ENCODE measurements at places on chromosomes 13 and 19.

GRCh38 chr19:55426042-55426441, 17.1 kb downstream of the SHISA7 start:
- DNase-seq = no peak

DNA sequence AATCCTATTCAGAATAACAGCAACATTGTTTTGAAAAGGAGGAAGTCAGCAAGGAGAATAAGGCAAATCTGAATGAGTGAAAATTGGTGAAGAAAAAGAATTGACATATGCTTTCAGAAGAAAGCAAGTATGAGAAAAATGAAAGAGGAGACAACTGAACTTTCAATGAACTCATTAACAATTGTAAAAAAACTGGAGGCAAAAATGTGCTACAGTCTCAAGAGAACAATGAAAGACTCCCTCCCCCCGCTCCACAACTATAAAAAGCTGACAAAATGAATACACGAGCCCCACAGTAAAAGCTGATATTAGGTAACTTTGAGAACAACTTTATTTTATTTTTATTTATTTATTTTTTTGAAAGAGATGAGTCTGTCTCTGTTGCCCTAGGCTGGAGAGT, 373.1 kb downstream of the DIAPH3 start:
- DNase-seq = no peak

- no peak for DNase-seq
These were observed 12.3 kb downstream of the IGFL2 start for GRCh38 chr19:46160233-46160775.

DNA sequence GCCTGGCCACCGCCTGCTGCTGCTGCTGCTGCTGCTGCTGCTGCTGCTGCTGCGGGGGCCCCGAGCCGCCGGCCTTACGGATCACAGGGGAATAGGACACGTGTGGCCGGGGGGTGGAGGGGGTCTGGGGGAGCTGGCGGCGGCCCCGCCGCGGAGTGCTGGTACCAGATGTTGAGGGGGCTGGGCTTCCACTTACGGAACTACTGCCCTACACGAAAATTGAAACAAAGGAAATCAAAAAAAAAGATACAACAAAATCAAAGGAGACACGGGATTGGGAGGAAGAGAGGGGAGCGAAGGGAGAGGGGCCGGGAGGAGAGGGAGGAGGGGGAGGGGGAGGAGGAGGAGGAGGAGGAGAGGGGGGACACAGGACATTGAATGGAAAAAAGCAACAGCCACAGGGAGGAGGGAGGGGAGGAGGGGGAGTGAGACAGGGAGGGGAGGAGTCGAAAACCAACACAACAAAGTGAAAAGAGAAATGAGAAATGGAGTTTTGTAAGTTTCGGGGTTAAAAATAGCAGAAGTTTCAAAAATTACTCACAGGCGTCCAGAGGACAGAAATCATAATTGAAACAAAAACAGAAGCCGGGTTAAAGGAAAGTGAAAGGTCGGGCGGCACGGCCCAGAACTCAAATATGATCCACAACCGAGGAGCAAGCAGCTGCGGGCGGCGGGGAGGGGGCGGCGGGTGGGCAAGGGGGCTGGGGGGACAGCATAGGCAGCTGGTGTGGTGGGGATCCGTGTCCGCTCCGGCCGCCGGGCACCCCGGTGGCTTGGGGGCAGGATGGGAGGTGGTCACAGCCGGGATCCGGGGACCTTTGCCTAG, 57.8 kb downstream of the IER2 start:
- peak; percentile 47 for DNase-seq

GRCh38 chr19:54364775-54365257, at the start of gene LAIR1:
Gene LAIR1 (minus strand): TSS chr19:54364931. CDS start chr19:54364804, 127 bp downstream.
- DNase-seq = peak; percentile 20

- no peak for DNase-seq
These were observed 102.1 kb downstream of the ATP8A2 start for GRCh38 chr13:25473864-25474263.

GRCh38 chr13:32299893-32300292, 15.3 kb downstream of the ZAR1L start:
- no peak for DNase-seq

DNA sequence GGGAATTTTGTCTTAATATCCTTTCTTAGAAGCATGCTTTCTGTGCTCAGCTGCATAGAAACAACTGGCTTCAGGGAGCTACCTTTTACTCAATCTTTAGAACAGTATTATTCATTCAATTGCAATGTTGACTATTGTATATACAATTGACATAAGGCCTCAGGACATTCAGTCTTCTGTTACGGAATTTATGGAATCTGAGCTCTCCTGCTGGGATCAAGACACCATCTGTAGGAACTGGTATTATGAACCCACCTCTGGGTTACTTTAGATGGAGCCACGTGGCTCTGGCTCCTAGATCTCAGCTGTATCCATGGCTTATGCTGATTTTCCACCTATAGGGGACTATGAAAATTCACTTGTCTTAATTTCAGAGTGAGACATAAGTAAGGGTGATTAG, 716.2 kb upstream of the GPC6 start:
- no peak for DNase-seq

DNA sequence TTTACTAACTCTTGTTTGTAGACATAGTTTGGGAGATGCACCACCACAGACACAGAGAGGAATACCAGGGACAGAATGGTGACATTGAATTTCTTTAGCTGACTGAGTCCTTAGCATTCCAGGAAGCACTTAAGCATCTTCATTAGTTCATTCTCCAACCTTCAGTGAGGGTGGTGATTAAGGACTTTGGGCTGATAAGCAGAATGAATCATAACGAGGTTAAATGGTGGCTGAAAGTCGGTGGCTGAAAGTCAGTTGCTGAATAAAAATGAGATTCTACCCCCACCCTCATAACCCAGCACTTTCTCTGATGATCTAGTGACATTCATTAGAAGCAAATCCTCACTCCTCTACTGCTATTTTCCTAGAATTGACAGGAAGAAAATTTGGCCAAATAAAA, 10.6 kb downstream of the PCDH8 start:
- no peak for DNase-seq

DNA sequence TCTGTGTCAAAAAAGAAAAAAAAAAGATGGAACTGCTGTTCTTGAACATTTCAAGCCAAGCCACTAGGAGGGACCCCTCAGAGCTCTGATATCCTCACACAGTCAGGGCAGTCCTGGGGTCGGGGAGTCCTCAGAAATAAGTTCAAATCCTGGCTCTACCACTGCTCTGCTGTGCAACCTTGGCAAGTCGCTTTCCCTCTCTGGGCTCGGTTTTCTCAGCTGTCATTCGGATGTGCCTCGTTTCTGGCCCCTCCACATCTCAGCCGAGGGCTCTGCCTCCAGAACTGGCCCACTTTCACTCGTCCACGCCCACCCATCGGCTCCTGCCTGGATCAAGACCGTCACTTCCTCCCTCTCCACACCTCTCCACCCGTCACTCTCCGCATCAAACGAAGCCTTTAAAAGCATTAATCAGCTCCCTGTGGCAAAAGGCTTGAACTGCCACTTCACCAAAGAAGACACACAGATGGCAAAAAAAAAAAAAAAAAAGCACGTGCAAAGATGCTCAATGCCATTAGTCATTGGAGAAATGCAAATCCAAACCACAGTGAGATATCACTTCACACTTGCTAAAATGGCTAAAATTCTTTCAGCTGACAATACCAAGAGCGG, 7.4 kb upstream of the ZNRF4 start:
- no peak for DNase-seq

DNA sequence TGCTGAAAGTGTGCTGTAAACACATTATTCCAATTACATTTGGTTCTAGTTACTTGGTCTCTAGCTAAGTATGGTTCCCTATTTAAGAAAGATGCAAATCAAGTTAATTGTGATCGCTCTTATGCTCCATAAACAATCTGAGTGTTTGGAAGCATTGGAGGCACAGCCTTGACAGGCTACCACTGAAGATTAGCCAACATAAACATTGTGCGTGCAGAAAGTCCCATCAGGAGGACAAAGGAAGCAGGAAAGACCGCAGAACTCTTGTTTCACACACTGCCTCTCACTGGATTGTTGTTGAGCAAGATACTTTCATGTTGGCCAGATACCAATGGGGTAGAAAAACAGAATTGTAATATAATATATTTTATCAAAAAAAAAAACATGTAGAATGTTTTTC, 814.4 kb downstream of the EFNB2 start:
- DNase-seq = no peak

GRCh38 chr13:51416107-51416506, 36.7 kb downstream of the INTS6 start:
- DNase-seq = no peak

GRCh38 chr19:8030960-8031359, 21.6 kb upstream of the CCL25 start:
- DNase-seq = no peak

GRCh38 chr19:14473073-14473977, 1.8 kb downstream of the PTGER1 start:
- DNase-seq = no peak

DNA sequence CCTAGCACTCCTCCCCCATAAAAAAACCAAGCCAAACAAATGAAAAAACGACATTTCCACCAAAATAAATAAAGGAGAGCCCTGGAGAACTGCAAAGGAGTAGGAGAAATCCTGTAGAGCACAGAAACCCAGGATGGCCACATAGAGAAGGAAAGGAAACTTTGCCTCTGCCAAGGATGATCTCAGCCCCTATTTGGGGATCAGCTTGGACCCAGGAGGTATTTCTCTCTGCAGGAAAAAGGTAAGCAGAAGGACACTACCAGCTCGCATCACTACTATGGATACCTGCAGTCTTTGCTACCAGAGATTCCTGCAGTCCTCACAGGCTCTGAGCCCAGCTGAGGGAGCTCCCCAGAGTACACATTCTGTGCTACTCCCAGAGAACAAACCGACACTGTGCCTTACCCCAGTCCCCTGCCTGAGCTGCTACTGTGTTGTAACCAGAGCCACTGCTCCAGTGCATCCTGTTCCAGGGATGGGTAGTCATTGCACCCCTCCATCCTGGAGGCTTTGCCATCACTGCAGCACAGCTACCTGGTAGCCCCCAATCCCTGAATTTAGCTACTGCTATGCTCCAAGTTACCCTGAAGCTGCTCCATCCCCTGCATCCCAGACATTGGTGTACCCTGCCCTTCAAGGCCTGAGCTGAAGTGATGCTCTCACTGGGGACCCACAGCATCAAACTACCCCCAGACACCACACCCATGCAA, 41.7 kb downstream of the VWA8 start:
- no peak for DNase-seq

DNA sequence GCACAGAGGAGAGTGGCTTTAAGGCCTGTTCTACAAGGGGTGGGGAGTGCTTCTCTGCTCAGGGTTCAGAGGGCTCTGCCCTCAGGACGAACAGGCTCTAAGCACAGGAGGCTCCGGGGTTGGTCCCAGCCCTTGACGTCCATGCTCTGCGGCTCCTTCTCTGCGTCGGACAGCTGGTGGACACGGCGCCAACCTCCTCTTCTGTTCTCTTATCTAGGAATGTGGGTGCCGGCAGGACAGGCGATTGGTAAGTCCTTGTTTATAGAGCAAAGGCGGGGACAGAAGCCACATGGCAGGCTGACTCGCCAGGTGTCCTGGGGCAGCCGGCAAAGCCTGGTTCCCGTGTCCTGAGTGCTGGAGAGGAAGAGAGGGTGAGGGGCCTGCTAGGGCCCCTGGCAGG, 8.4 kb upstream of the RPS15 start:
- DNase-seq = no peak

DNA sequence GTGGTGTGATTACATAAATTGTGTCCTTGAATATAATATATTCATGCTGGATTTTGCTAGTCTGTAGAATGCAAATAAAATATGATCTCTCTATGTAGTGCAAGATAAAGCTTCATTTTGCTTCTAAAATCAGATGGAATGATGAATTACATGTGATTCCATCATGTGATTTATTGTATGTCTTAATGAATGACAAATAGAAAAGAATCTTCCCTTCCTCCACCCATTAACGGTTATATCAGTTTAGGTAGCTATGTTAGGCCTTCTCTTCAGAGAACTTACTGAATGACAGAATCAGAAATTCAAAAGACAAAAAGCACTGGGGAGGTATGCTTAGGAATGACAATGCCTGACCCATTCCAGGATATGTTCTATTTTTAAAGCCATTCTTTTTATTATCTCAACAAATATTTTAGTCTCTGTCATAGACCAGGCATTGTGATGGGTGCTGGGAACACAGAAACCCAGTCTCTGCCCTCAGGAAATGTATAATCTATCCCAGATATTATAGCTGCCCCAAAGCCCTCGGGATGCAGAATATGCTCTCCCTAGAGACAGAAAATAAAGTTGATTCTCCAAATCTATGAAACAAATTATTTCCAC, 90.6 kb downstream of the TEX26 start:
- DNase-seq = no peak

GRCh38 chr19:48274173-48274572, 4.3 kb downstream of the ZNF114 start:
- no peak for DNase-seq

DNA sequence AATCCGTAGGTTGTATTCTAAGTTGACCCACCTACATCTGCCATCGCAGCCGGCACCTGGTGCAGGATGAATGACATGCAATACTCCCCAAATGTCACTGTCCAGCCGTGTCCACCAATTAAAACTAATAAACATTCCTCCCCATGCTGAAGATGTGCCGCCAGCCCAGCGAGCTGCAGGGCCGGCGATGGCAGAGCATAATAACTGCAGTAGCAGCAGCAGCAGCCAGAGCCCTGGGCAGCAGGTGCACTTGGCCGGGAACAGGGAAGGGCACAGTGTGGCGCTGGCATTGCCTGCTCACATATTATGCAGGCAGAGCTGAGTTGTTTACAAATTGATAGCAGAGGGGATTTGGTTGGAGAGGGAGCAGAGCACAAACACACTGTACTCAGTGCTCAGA, 754.9 kb downstream of the OLFM4 start:
- DNase-seq = no peak

DNA sequence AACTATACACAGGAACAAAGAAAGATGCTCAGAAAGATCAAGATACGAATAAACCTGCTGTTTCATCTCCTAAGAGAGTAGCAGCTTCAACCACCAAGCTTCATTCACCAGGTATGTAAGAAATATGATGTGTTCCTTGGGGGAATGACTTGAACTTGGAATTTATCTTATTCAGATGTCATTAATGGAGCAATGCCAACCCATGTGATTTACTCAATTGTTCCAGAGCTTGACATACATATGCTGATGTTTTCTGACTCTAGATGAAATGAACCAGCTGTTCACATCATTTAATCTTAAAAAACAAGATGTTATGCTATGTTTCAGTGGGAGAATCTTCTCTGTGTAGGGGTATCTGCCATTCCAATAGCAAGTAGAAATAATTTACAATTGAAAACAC, 270.9 kb downstream of the SLC7A1 start:
- no peak for DNase-seq

DNA sequence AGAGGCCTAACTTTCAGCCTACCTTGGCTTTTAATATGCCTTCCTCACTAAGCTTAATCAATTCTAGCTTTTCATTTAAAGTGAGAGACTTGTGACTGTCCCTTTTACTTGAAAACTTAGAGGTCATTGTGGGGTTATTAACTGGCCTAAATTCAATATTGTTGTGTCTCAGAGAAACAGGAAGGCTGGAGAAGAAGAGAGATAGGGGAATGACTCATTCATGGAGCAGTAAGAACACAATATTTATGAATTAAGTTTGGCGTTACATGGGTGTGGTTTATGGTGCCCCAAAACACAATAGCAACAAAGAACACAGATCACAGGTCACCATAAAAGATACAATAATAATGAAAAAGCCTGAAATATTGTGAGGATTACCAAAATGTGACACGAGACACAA, 612.1 kb downstream of the TBC1D4 start:
- DNase-seq = no peak

- DNase-seq = no peak
These were observed 68.1 kb upstream of the SLC10A2 start for GRCh38 chr13:103134271-103134670.

- no peak for DNase-seq
These were observed 556 bp downstream of the CACTIN start for GRCh38 chr19:3625996-3626472.

GRCh38 chr13:88895261-88895941, 1224.2 kb downstream of the SLITRK5 start:
- no peak for DNase-seq
